ENCODE measurements at places on chromosomes 5 and 9. TPM values are rescaled to one million over a fixed set of nuclear protein-coding genes. Genes with fewer than 3 reads are reported as not detected.

DNA sequence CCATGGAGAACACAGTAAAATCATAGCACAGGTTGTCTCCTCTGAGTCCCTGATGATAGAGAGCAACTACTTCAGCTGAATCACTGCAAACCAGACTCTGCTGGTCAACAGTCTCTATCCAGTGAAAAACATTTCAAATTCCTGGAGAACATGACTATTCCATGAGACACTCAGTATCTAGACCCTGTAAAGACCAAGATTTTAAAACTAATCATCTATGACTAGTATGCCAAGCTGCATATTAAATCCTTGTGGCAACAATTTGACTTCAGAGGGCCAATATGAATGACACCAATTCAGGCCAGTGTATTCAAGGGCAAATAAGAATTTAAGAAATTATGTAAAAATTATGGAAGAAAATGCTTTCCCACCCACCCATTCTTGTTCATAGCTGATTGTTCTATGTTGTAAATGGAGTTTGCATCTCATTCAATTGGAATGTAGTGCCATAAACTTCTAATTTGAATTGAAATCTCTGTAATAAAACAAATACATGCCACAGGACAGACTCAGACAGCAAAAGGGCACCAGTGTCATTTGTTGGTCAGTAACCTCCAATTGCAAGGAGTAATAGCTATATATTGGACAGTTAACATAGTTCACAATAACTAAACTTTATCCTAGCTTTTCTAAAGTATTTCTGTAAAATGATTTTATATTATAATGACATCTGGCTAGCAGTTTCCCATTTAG, 80.1 kb upstream of the LPAR1 start:
- DNase-seq, result no peak

DNA sequence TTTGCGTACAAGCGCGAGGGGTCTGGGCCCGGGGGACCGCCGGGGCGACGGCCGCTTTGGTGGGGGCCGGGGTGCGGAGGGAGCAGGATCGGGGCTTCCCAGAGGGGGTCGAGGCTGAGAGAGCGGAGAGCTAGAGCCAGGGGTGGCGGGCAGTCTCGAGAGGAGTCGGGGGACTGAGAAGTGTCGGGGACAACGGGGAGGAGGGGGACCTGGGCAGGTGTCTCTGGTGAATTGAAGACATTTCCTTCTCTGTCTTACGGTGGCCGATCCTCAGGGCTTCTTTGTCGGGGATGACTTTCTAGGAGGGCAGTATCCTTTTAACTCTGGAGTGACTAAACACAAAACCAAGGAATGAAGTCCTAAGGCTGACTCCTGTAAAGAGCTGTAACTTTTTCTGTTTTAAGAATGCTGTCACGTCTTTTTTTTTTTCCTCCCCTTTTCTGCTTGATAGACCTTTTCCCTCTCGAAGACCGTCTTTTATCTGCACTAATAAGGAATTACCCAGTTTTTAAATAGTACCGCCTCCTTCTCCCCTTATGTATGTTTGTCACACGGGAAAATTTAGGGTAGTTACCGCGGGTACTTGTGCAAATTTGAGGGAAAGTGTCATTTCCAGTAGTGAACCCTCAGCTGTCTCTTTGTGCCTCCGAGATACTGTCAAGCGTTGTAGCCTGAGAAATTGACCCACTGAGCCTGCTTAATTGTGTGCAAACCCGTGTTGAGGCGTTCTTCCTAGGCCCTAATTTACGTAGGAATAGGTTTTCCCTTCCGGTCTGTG, 822 bp downstream of the DENND4C start:
- peak; percentile 7 for DNase-seq

DNA sequence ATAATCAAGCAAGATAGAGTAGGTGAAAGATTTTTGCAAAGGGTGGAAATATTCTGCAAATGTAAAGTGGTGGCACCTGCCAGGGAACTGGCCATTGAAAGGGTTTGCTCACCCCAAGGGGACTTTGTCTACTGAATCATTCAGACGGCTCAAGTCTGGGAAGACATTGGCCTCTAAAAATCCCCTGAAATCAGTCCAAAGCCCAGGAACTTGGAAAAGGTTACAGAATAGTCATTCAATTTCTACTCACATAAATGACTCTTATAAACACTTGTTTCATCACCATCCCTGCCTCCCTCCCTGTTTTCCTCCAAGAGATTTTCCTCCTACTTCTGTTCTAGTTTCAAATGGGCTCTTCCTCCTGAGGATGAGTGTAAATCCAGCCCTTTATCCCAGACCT, 28.5 kb downstream of the ZNF366 start:
- DNase-seq, result no peak

DNA sequence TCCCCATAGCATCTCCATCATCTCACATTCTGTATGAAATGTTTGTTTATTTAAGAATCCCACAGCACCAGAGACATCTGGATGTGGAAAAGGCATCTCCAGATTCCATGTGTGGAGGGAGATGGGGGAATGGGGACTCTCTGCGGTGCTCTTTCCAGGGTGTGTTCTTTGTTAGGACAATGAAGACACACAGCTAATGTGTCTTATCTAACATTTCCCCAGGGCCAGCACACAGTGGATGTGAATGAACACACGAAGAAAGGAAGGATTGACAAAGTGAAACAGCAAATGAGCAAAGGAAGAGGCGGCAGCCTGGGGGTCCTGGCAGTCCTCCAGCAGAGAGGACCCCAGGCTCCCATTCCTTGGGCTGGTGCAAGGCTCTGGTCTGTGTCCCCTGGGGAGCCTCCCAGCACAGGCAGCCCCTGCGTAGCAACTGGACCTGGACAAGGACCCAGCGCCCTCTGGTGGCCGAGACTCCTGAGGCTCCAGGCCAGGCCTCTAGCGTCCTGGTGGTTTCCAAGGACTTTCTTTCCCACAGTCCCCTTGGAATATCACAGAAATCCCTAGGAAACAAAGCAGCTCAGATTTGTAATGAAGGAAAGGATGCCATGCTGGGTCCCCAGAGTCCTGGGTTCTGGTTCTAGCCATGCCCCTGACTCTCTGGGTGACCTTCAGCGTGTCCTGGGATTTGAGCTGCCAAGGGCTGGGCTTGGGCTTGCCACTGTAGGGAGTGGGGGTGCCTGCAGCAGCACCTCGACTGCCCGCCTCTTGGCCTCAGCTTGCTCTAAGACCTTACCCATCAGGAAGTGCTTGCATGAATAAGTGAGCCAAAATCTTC, 3.5 kb upstream of the PDLIM7 start:
- DNase-seq, result peak; percentile 90

- DNase-seq, result no peak
These were observed 104.1 kb downstream of the MTREX start for GRCh38 chr5:55411876-55412275.

DNA sequence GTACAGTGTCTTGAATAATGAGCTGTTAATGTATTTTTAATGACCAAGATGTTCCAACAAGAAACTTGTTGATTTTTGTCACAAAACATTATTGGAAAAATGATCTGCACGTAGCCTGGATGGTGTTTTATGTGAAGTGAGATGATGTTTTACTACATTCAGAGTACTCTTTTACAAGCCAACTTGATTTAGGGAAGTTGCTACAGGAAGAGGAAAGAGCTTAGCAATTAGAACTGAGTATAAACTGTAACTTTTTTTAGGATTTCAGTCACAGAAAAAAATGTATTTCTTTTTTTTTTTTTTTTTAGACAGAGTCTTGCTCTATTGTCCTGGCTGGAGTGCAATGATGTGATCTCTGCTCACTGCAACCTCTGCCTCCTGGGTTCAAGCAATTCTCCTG, 113.6 kb upstream of the ADRA1B start:
- no peak for DNase-seq

- DNase-seq, result no peak
These were observed 260.1 kb downstream of the PRELID2 start for GRCh38 chr5:145574889-145575573.

DNA sequence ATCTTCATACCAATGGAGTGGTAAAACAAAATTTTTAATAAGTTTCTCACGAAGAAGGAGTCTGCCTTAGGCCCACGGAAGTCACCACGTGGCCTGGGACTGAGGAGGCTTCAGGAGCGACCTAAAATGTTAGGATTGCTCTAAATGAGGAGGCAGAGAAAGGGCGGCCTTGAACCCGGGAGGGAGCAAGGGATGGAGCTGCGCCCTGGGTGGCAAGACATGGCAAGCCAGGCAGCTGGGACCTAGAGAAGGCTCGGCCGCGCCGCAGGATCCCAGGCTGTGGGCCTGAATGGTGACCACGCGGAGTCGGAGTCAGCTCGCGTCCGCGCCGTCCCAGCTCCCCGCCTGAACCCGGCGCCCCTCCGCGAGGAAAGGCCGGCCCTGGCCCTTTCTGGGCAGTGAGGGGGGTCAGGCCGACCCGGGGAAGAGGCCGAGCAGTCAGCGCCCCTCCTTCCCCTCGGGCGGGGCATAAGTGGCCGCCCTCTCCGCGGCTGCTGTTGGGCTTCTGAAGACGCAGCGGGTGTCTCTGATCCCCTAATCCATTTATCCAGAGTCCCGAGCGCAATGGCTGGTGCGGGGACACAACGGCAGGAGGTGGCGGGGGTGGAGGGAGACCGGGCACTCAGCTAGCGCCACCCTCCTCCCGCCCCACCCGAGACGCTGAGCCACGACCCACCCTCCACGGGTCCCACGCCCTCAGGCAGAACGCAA, 10.6 kb downstream of the IRX1 start:
- DNase-seq, result peak; percentile 45

GRCh38 chr5:127684726-127685467, 18.3 kb upstream of the CCDC192 start:
- no peak for DNase-seq

DNA sequence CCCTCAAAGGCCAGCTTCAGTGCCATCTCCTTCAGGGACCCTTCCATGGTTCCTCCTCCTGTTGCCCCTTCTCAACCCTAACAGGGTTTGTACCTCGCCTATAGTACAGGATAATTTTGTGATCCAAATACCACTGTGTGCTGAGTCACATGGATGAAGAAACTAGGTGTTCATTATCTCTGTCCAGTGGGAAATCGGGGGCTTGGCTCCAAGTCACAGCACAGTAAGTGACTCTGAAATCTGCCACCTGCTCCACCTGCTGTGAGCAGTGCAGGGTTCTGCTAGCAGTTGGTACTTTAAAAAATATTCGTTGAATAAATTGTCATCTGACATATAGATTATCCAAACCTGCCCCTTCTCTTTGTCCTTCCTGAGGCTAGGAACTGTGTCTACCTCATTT, 123.2 kb upstream of the OTULINL start:
- no peak for DNase-seq

- DNase-seq, result no peak
These were observed 15.1 kb downstream of the SLC27A4 start for GRCh38 chr9:128355451-128355850.

DNA sequence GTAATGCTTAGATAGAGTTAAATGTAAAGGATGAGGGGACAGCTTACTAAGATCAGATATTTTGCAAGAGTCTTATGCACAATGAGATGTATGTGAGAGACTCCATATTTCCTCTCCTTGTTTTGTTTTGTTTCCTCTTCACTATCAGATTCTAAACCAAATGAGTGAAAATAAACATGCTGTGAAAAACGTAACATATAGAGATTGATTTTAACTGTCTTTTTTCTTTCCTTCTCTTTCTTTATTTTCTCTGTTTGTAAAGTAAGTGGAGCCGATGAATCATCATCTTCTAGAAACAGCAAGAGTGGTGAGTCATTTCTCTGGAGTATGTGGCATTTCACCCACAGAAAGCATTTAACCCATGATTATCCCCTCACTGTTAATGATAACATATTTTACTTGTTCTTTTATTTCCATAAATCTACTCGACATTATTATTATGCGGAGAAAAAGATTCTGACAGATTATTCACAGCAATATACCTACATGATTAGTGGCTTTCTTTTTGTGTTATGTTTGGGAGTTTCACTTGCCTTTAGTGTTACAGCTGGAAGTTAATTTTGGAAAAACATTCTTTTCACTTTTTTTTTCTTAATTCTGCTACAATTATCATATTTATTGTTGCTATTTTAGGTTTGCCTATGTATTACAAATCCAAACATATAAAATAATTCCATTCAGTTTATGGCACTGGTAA, 2.1 kb upstream of the ANXA1 start:
- peak; percentile 82 for DNase-seq

- no peak for DNase-seq
These were observed 39.3 kb upstream of the TLX3 start for GRCh38 chr5:171269717-171270116.

DNA sequence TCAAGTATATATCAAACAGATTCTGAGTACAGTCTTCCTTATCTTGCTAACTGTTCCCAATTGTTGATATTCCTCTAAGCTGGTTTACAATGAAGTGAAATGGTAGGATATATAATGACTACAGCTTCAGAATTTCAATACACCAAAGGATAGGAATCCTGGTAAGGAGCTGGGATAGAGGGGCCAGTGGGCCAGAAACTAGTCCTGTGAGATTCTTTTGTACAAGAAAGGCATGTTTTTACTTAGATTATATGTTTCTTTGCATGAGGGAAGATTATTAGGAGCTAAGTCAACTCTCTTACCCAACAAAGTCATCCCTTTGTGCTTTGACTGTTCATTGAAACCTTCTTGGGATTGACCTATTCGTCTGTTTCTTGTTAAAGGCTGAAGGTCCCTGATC, 435.7 kb downstream of the PLK2 start:
- DNase-seq, result no peak

DNA sequence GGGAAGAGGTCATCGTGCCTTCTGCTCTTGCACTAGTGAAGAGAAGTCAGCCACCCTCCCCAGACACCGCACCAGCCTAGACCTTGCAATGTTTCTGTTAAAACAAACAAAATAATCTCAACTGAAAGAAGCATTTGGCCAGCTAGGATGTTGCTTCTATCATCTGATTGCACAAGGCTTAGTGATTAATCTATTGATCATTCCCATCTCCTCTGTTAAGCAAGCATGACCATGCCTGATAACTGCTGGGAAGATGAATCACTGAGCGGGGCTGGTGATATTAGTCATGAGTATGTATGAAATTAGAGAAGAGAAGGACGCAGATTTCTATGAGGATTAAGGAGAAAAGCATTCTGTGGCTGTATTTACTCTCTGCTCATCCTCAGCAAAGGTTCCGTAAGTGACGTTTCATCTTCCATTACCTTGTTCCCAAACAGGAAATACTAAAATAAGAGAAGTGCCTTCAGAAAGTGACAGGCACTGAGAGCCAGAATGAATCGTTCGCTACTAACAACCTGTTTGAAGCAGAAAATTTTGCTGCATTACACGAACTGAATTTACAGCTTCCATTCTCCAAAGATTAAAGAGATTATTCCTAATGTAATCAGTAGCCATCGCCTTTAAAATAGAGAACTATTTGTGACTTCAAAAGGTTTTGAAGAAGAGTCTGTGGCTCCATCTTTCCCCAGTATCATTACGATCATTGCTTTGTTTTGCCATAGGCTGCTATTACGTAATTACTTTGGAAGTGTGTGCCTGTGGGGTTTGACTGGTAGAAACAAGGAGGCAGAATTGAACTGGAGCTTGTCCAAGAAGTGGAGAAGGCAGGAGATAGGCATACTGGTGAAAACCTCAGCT, 219.1 kb downstream of the MED10 start:
- peak; percentile 79 for DNase-seq

The AK8 gene
- 0.23 TPM for total RNA-seq

The COL15A1 gene
- 0.74 TPM for total RNA-seq

The SEMA5A gene
- total RNA-seq, result 0.23 TPM

The CSF1R gene
- total RNA-seq, result not detected

The TMEM245 gene
- 43.9 TPM for total RNA-seq

The AQP3 gene
- total RNA-seq, result 3.5 TPM

The ZFR gene
- 80.6 TPM for total RNA-seq
